ENCODE measurements at places on chromosomes 1 and 21.

GRCh38 chr1:207992677-207993236 is 81.8 kb upstream of the CD34 start:
- no peak for DNase-seq

DNA sequence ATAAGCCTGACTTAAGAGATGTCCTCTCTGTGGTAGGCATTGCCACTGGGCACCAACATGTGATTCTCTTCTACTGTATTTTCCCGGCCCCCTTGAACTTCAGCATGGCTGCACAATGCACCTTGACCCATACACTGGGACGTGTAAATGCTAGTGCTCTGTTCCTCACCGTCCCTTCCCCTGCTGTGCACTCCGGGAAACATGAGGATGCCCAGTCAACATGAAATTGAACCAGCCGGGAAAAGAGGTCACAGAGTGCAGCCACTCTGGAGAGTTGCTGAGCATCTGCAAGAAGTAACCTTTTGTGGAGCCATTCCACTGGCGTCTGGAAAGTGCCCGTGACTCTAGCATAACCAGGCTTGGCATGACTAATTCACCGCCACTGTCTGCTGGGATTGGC is 646.7 kb downstream of the NPHP4 start:
- no peak for DNase-seq

DNA sequence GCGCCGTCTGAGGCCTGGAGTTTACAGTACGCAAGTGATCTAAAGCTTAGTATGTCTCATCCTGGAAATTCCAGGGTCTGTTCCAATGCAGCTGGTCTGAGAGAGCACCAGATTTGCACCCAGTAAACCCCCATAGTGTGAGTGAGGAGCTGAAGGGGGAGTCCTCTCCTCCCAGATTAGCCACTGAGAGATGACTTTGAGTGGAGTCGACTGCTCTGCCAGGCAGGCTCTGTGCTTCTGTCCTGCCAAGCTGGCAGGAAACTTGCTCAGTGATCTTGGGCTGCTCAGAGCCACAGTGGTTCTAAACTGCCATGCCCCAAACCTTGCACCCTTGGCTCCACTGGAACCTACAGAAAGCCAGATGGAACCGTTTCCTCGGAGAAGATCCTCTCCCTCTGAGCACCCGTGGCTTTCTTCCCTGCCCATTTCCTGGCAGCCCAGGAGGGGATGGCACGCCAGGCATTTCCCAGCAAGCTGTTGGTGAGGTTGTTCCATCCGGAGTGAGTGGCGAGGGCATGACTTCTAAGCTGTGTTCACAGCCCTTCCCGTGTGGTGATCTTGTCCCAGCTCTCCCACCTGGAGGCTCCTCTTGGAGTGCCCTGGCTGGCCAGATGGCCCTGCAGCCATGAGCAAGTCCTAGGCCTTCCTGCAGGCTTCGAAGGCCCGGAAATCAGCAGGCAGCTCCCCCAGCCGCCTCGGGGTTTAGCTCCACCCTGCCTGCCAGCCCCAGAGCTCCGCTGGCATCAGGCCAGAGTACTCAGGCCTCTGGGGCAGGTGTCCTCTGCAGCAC is 125.9 kb upstream of the VAMP3 start:
- DNase-seq: no peak

GRCh38 chr1:226443439-226443838 is 35.5 kb upstream of the PARP1 start:
- no peak for DNase-seq

GRCh38 chr1:219088778-219089557 is 84.7 kb upstream of the LYPLAL1 start:
- DNase-seq: no peak

DNA sequence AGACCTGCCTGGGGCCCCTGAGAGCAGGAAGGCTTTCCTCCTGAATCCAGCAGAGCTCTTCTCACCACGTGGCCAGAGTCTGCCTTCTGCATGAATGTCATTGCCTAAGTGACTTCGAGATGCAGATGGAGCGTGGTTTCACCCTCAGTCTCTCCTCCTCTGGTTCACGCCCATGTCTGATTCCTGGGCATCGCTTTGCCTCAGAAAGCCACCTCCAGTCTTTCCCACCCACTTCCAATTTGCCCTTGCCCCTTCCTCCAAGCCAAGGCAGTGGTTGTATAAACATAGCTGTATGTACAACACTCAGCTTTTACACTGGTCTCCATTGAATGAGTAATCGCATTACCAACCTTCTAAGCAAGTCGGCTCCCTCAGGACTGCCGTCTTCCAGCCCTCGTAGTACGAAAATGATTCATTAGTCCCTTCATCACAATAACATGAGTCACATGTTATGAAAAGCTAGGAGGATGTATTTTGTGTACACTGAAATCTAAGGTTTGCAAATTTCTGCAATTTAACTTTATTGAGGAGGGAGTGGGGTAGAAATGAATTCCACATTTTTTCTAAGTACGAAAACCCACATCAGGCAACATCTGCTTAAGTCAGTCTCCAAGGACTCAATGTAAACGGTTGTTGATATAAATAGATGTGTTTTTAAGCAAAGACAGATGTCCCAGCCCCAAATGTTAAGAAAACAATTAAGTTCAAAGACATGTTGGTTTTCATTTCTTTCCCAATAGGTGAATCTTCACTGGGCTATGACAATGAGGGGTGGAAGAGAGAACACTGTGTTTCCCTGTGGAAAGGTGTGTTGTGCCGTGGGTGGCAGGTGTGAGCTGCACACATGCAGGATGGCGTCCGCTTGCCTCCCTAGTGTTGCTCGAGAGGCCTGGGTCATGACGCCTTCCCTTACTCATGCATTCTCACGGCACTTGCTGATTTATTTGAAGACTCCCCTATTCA is 32.3 kb upstream of the ETS2 start:
- DNase-seq: no peak

DNA sequence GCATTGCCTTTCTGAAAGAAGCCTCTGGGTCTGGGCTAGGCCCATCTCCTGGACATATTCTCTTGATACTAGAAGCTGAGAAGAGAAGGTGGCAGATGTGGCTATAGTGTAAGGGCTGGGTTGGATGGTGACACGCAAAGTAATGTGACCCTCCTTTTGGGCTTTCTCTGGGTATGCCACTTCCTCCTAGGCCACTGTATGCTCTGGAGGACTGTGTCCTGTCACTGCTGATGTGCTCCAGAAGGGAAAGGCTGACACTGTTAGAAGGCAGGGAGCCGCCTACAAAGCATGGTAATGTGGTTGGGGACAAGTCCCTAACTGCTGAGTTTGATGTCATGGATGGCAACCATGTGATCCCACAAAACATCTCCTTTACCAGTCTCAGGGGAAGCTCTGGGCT is 112.1 kb downstream of the BCAR3 start:
- DNase-seq: no peak

- DNase-seq: no peak
Measured at GRCh38 chr1:55472784-55473183, 257.6 kb upstream of the USP24 start.

DNA sequence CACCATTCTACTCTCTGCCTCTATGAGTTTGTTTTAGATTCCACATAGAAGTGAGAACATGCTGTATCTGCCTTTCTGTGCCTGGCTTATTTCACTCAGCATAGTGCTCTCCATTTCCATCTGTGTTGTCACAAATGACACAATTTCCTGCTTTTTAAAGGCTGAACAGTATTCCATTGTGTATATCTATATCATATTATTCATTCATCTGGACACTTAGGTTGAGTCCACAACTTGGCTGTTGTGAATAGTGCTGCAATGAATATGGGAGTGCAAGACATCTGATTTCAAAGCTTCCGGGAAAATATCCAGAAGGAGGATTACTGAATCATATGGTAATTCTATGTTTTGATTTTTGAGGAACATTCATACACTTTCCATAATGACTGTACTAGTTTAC is 20.1 kb upstream of the DONSON start:
- no peak for DNase-seq

DNA sequence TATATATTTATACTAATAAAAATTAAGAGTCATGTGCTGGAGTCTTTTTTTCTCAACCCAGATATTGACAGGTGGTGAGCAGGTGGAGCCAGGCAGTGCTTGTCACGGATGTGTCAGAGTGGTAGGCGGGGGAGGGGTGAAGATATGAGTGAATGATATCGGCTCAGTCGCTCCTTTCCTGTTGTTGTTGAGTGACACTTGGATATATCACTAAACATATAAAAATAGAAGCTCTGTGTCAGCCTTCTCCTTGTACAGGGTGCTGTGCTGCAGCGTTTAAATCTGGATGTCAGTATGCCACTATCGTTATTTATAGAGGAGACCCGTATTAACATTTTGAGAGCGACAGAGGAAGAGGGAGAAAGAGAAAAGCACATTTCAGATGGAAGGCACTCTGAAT is 339.6 kb downstream of the NUF2 start:
- no peak for DNase-seq

GRCh38 chr1:183841950-183842794 is 37.3 kb downstream of the RGL1 start:
- no peak for DNase-seq

GRCh38 chr1:207872621-207873020 is 38.3 kb downstream of the CD34 start:
- DNase-seq: no peak

GRCh38 chr1:183283286-183283685 is 97.2 kb downstream of the LAMC2 start:
- no peak for DNase-seq

DNA sequence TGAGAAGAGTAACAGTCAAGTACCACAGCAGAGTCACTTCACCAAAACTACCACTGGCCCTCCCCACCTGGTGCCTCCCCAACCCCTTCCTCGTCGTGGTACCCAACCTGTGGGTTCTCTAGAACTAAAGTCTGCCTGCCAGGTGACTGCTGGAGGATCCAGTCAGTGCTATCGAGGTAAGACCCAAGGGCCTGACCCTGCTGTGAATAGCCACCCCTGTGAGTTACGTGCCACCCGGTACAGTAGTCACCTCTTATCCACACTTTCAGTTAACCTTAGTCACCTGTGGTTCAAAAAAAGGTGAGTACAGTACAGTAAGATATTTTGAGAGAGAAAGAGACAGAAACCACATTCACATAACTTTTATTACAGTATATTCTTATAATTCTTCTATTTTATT is 16.5 kb downstream of the TTF2 start:
- no peak for DNase-seq

DNA sequence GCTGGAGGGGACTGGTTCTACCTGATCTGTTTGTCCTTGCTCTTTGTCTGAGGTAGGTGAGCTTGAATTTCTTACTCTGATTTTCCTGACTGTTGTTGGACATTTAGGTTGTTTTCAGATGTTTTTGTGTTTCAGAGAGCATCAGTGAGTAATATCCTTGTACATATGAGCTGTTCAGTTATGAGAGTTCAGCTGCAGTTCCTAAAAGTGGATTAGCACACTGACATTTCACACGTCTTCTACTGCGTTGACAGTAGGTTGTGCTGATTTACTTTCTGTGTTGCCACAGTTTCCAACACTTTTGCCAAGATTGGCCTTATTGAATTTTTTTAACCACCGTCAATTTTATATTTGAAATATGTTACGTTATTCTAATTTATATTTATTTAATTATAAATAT is 27.7 kb downstream of the CXADR start:
- DNase-seq: no peak

GRCh38 chr1:53288002-53288789 is 39.7 kb downstream of the LRP8 start:
- no peak for DNase-seq

Measured in T-helper 17 cell (primary cell).